ENCODE measurements at places on chromosomes 7 and 10.

- no peak for DNase-seq
These were observed 434.8 kb upstream of the NPVF start for GRCh38 chr7:25662841-25663800.

DNA sequence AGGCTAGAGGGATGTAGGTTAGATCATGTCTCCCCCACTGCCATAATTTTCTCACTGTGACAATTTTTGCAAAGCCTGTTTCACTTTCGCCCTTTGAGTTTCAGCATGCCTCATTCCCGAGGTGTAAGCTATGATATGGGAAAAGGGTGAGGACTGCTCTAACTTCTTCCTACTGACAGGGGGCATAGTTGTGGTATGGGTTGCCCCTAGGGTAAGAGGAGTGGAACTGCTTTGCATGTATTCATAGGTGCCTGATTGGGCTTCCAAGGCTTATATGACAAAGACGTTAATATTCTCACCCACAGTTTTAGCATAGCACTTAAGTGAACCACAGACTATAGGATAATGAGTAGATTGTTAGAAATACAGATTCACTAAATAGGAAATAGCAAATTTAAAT lies 148.7 kb downstream of the BBS9 start:
- no peak for DNase-seq

GRCh38 chr7:94178230-94178629 lies 174.1 kb upstream of the BET1 start:
- no peak for DNase-seq

- no peak for DNase-seq
These were observed 30.2 kb downstream of the WDR86 start for GRCh38 chr7:151379534-151380198.

GRCh38 chr10:110918269-110918642 lies 724 bp downstream of the BBIP1 start:
- DNase-seq, result peak; percentile 99

- DNase-seq, result no peak
These were observed 86.0 kb downstream of the NEBL start for GRCh38 chr10:20811131-20811530.

GRCh38 chr7:139887992-139888481 lies 59.0 kb downstream of the TBXAS1 start:
- DNase-seq, result no peak

GRCh38 chr7:116327752-116328151 lies 117.4 kb downstream of the TES start:
- no peak for DNase-seq

GRCh38 chr7:111783854-111784253 lies 221.6 kb upstream of the IMMP2L start:
- DNase-seq, result no peak

- DNase-seq, result no peak
These were observed 139.6 kb upstream of the GPR26 start for GRCh38 chr10:123526356-123527064.

DNA sequence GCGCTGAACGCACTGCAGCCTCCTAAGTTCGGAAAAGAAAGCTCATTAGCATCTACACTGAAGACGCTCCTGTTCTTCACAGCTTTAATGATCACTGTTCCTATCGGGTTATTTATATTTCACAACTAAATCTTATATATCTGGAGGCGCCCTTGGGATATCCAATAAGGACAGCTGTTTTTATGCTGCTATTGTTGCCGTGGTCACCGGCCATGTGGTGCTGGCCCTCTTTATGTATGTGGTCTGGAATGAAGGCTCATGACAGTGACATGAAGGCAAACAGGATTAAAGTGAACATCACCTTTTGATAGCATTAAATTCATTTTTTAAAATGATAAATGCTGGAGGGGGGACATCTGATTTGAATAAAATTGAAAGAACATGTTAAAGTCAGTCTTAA lies 8.8 kb downstream of the BLVRA start:
- DNase-seq, result no peak

DNA sequence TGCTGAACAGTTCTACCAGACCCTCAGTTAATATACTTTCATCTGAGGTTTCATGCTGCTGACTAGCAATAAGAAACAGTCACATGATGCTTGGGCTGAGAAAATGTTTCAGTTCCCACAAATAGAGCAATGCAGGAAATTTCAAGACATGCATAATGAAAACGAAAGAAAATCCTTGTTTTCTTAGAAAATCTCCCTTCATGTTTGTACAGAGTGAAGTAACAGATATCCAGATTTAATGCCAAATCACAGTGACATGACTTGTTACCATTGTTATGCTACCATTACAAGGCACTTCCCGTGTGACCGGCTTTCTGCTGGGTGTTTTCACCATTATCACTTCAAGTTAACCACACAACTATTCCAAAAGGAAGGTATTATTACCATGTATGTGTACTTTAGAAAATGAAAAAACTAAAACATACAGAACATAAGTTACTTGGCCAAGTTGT lies 121.7 kb downstream of the DOCK4 start:
- no peak for DNase-seq

DNA sequence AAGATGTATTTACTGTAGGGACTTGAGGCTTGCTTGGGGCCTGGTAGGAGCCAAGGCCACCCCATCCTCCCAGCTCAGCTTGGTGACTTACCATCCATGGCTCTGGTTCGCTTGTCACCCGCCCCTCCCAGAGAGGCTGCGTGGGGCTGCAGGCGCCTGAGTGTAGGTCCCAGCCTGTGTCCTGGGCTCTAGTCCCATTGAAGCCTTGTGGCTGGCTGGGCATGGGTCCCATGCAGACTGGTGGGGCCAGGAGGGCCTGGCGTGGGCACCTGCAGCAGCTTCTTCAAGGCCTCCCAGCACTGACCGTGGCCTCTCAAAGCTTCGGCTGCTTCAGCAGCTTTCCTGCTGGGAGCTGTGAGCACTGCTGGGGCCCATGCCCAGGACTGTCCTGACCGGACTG lies 118.1 kb downstream of the INPP5A start:
- no peak for DNase-seq

DNA sequence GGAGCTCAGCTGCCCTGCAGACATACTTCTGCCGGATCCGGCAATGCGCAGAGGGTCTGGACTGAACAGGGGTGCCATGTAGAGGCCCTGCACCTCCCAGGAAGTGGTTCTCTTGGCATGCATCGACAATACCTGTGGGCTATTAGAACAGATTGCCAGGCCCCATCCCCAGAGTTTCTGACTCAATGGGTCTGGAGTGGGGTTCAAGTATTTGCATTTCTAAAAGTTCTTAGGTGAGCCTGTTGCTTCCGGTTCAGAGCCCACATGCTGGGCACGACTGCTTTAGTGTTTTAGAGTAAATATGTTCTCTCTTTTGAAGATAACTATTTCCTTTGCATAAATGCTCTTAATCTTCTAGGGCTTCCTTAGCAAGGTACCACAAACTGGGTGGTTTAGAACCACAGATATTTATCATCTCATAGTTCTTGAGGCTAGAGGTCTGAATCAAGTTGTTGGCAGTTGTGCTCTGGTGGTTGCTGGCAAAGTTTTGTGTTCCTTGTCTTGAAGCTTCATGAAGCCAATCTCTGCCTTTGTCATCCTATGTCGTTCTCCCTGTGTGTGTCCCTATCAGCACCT lies 435.5 kb downstream of the TCERG1L start:
- DNase-seq, result no peak

GRCh38 chr7:45190406-45191165 lies 33.0 kb downstream of the RAMP3 start:
- no peak for DNase-seq

DNA sequence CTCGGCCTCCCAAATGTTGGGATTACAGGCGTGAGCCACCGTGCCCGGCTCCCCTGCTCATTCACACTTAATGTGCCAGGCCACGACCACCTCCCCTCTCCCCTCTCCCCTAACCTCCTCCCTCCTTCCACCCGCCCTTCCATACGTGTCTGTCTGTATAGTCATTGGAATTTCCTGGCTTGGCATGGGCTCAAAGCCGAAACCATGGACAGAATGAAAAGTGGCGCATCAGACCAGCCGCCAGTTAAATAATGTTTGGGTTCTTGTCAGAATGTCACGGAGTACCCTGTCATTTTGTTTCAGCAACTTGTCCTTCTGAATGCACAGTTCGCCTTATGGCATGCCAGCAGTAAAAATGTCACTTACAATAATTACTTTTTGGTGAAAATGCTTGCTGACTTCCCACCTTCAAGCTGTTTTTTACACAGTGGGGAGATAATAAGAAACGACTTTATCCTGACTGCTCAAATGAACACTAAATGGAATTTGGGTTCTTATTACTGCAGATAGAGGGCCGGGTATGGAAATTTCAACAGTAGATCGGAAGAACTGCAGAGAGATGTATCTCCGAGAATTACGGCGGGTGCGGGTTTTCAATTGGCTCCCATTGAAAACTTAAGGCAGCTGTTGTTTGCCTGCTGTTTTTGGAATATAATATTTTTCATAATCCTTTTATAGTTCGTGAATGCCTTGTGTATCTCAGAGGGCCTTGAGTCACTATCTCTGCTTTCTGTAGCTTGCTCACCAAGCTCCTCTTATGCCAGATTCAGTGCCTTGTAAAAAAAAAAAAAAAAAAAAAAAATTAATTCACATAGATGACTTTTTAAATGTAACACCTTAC lies 65.5 kb upstream of the SH2B2 start:
- DNase-seq, result peak; percentile 84

DNA sequence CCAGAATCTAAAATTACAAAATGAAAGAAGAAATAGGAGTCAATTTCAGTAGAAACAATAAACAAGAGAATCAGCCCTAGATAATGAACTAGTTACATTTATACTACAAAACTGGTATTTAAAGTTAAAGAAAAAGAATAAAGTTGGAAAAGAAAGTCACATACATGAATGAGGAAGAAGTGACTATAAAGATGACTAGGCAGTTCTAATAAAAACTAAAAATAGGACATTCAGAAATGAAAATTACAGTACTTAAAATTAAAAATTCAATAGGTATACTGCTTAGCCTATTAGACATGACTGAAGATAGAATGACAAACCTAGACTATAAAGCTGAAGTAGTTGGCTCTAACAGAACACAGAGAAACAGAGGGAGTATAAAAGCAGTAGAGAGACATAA lies 108.8 kb downstream of the AHR start:
- no peak for DNase-seq

- DNase-seq, result peak; percentile 69
These were observed 7.0 kb downstream of the NAT16 start for GRCh38 chr7:101172854-101173751.

- DNase-seq, result no peak
These were observed 161.9 kb upstream of the PRR15 start for GRCh38 chr7:29401769-29402168.

DNA sequence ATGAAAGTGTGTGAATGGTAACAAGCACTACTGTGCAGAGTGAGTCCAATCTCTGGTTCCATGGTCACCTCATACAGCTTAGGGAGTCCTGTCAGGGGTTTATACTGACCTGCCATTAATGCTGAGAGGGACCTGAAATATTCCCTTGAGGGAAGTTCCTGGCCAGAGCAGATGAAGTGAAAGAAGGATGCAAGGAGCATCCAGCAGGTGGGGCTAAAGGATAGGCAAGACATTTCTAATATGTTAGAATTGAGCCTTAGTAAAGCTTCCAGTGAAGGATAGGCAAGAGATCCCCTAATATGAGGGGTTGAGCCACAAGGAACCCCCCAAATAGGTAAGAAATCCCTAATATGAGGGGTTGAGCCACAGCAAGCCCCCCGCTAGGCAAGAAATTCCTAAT lies 25.5 kb upstream of the FAM221A start:
- DNase-seq, result no peak

- DNase-seq, result peak; percentile 32
These were observed 57.1 kb upstream of the RHOBTB1 start for GRCh38 chr10:61000769-61001730.

- no peak for DNase-seq
These were observed 287.1 kb downstream of the SFMBT2 start for GRCh38 chr10:7123774-7124173.

DNA sequence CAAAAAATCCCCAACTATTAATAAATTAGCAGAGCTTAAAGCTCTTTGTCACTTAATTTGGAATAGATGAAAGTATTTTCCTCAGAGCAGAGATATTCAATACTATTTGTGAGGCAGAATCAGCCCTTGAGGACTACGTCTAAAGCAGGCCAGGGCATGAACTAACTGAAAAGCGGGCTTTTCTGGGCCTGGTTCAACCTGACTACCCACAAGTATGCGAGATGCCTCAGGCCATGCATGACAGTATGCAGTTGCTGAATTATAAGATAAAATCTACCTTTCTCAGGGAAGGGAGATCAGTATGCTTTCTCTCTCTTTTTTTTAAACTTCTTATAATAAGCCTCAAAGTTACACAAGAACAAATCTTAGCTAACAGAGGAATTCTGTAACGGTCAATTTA lies 20.1 kb downstream of the TMEM168 start:
- DNase-seq, result peak; percentile 69

Measured in RWPE1 (cell line).